Glutamatergic neuron (in vitro differentiated cells): ENCODE measurements at places on chromosomes 12 and 14.

- DNase-seq, result peak; percentile 75
Observed at GRCh38 chr14:87615822-87616679, 376.9 kb downstream of the GALC start.

GRCh38 chr12:55072083-55072482 is 52.3 kb downstream of the NEUROD4 start:
- peak; percentile 78 for DNase-seq

DNA sequence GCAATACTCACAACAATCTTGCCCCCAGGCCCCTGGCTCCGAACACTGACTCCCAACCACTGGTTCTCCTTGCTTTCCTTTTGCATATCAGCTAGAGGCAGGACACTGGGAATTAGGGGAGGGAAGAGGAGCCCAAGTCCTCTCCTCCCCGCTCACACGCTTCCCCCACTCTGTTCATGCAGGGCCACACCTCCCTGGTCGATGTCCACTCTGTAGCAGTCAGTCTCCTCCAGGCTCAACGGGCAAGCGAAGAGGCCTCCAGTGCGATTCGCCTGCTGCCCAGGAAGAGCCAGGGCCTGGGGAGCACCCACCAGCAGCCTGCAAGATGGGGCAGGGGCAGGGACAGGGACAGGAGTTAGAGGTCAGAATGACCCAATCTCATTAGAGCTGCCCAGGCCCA is 4.8 kb downstream of the ITGA7 start:
- DNase-seq, result no peak

- DNase-seq, result no peak
Observed at GRCh38 chr12:16955083-16955657, 349.2 kb upstream of the LMO3 start.

GRCh38 chr12:14384783-14385638 is 19.5 kb downstream of the ATF7IP start:
- peak; percentile 38 for DNase-seq

- DNase-seq, result no peak
Observed at GRCh38 chr12:20527417-20528163, 159.3 kb downstream of the PDE3A start.

GRCh38 chr14:33364466-33364865 is 425.8 kb downstream of the NPAS3 start:
- DNase-seq, result peak; percentile 17

DNA sequence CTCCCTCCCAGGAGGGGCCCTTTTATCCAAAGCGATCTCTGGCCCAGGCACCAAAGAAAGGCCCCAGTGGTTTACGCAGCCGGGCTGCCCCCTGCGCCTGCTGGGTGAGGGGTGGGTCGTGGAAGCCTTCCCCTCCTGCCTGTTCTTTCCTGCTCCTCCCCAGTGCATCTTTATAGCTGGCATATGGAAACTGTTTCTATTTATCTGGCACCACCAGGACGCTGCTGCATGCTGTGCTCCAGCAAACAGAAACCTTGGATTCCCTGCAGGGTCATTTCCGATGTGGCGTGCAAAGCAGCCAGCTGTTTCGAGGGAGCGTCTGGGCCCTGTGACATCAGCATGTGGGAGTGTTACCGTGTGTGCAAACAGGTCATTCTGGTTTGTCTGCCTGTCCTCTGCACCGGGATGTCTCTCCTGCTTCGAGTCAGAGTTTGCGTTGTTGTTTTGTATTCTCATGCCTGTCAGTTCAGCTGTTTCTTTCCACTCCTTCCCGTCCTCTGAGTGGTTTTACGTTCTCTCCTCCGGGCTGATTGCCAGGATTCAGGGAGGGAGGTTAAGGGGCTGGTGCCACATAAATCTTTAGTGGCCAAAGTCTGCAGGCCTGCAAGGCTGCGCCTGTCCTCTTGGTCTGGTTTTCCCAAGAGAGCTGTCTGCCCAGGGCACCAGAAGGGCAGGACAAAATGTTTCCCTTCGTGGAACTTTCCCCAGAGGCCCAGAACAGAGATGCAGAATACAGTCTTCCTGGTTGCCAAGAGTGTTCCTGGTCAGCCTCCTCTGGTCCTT is 24.6 kb downstream of the TPCN1 start:
- DNase-seq, result peak; percentile 57

- DNase-seq, result no peak
Observed at GRCh38 chr12:45329238-45329637, 113.3 kb downstream of the ANO6 start.

DNA sequence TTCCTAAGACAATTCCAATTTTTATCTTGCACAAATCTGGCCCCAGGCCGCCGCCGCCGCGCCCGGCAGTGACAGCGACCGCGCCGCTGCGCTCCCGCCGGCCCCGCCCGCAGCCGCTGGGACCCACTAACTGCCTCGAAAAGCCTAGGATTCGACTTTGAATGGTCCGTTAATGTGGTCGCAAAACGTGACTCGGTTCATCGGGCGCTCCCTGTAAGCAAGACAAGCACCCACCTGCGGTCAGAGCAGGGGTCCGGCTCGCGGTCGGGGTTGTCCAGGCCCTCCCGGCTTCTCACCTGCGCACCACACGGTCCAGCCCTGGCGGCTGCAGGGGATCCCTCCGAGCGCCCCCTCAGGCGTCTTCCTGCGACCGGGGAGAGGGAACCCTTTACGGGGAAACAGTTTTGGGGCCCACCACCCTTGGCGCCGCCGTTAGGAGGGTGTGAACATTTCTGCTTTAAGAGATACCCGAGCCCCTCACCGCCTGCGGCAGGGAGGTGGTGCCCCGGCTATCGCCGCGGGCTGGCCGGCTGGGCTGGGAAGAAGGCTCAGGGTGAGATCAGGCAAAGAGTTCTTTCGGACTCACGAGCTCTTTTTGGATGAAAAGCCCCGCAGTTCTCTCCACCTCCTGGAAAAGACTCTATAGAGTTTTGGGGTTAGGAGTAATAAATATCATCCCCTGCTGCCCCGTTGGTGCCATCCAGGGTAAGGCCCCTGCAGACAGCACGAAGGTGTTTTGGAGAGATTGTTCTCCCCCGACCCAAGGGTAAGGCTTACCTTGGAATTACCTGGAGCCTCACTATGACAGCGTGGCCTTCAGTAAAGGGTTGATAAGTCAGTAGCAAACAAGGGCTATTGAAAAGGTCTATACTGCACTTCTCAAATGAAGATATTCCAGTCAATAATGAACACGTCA is 13.6 kb upstream of the FOXJ2 start:
- DNase-seq, result peak; percentile 76

DNA sequence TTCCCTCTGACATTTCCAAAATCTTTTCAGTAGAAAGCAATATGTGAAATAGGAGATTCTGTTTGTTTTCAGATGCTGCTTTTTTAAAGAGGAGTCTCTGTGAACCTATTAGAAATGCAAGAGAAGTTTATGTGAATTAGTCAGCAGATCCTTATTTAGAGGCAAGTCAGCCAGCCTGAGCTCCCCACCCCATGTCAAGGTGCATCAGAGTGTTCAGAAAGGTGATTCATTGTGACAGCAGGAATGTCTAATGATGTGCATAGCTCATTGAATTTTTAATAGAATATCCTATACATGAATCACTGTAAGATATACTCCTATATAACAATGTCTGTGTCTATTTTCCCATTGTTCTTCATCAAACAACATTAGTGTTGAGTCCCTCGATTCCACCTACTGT is 1222.4 kb upstream of the USP15 start:
- DNase-seq, result no peak

GRCh38 chr14:103563226-103563620 is 463 bp downstream of the COA8 start:
- DNase-seq, result no peak
